ENCODE measurements at places on chromosomes 7 and 10.
A peak's percentile ranks its signal among the peaks of the same experiment; 100 is the strongest.

GRCh38 chr7:36182854-36183604 is 30.0 kb downstream of the EEPD1 start:
- DNase-seq: no peak

GRCh38 chr7:2651847-2652735 is 20.3 kb downstream of the TTYH3 start:
- no peak for DNase-seq

DNA sequence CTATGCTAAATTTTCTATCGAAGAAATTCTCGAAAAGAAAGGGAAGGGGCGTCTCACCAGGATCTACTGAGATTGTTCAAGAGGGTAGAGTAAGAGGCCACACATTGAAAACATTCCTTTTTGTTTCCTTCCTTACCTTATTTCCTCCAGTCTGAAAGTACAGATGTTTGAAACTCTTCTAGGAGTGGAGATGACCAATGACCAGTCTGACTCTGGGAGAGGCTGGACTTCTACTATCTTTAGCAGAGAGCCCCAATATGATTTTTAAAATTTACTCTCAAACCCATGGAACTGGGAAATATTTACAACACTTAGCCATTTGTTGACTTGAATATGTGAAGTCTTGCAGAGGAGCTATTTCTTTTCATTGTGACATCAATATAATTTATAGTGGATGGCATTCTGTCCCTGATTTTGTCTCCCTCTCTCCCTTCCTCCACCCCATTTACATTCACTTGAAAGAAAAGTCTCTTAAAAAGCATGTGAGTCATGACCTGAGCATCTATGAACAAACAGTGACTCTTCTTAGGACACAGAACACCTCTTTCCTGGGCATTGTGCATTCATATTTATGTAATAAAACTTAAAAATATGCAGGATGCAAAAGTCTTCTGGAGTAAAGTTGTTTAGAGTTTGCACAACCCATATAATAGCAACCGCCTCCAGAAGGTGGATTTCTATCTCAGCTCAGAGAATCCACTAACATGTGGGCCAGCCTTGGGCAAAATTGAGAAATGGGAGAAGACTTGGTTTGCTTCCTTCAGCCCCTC is 31.2 kb upstream of the BMPER start:
- DNase-seq: no peak

- no peak for DNase-seq
These were observed 104.7 kb downstream of the SORBS1 start for GRCh38 chr10:95456516-95456915.

DNA sequence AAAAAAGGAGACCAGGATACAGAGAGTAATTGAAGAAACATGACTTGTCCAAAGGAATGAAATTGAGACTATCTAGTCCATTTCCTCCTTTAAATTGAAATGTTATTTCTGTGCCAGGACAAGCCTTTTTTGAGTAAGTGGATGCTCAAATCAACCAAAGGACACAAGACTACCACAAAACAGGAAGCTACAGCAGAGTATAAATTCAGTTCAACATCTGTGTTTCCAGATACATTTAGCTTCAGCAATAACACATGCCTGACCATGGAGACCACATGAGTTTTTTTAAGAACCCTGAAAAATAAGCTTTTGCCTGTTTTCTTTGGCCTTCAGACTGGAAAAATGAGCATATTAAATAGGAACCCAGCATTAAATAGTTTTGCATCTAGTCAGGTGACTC is 707.5 kb downstream of the ZWINT start:
- no peak for DNase-seq

DNA sequence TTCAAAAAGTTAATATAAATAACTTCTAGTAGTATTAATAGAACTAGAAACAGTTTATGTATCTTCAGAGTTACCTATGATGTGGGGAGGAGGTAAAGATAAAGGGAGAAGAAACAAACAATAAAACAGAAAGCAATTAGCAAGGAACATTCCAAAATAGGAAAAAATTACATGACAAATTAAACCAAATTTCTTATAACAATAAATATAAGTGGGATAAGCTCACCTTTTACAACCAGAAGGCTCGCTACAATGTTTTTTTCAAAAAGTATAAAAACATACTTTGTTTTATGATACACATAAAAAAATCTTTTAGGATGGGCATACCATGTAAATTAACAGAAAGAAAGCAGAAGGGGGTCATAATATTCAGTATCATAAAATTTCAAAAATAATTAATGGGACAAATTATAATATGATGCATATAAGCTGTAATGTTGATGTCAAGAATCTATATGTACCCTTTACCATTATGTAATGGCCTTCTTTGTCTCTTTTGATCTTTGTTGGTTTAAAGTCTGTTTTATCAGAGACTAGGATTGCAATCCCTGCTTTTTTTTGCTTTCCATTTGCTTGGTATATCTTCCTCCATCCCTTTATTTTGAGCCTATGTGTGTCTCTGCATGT is 31.8 kb downstream of the GLCCI1 start:
- DNase-seq: no peak

DNA sequence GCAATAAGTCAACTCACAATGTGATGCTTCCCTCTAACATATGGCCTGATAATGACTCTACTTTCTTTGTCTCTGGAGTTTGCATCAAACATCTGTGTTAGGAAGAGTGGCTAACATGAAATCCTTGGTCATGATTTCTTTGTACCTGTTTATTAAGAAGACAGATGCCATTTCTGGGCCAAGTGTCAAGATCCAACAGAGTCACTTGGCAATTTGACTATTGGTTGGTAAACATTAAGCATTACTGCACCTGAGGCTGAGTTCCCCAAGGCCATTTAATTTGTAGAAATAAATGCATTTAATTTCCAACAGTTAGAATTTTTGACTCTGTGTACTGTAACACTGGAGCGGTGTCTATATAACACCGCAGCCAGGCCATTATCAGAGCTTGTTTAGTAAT is 403.7 kb downstream of the GALNT17 start:
- no peak for DNase-seq

DNA sequence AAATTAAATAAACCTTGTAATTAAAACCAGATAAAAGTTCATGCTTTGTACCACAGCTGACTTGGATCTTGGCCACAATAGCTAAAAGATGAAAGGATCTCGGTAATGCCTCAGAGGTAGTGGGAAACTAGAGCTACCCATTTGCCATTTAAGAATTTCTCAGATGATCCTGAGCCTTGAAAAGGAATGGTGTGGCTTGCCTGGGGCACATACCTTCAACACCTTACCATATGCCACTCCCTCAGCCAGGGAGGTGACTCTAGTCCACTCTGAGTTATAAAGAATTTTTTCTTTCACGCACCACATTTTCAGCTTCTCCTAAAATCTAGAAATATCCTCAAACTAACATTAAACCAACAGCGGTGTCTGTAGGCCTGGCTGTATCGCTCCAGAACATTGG is 516.3 kb upstream of the TEX47 start:
- no peak for DNase-seq

DNA sequence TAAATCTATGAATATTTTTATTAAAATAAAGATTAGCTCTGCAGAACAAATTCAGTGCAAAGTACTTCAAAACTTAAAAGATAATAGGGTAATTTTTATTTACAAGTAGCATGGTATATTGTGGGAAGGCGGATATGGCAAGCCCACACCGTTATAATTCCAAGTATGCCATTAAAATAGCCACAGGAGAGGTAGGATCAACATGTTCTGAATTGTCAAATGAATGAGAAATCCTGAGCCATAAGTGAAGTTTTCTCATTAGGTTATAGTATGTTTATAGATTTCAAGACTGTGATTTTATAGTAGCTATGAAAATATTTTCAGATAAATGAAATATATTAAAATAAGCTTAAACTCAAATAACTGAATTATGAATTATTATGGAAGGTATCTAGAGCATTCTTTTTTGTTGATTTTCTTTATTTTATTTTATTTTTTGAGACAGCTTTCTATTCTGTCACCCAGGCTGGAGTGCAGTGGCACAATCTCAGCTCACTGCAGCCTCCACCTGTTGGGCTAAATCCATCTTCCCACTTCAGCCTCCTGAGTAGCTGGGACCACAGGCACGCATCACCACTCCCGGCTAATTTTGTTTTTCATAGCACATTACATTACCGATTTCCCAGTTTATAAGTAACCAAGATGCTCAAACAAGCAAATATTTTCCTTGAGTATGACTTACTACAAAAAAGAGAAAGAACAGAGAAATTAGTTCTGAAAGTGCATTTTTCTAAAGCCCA is 956.6 kb downstream of the GATA3 start:
- no peak for DNase-seq

GRCh38 chr7:50214126-50214670 is 90.3 kb upstream of the IKZF1 start:
- no peak for DNase-seq

DNA sequence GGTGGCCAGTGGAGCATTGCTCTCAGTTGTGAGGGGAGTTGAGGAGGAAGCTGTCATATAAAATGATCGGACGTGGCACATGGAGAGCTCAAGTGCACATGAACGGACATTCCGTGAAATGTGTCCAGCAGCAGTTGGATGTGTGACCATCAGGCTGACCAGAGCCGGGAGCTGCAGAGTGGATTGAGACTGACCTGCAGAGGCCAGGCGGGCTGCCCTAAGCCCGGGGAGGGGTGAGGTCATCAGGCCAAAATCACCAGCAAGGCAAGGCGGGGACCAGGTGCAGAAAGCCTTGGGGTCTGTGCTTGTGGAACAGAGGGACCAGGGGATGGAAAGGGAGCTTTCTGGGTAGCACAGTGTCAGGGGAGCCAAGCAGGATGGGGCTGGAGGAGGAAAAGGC is 279.5 kb downstream of the CELF2 start:
- DNase-seq: no peak

DNA sequence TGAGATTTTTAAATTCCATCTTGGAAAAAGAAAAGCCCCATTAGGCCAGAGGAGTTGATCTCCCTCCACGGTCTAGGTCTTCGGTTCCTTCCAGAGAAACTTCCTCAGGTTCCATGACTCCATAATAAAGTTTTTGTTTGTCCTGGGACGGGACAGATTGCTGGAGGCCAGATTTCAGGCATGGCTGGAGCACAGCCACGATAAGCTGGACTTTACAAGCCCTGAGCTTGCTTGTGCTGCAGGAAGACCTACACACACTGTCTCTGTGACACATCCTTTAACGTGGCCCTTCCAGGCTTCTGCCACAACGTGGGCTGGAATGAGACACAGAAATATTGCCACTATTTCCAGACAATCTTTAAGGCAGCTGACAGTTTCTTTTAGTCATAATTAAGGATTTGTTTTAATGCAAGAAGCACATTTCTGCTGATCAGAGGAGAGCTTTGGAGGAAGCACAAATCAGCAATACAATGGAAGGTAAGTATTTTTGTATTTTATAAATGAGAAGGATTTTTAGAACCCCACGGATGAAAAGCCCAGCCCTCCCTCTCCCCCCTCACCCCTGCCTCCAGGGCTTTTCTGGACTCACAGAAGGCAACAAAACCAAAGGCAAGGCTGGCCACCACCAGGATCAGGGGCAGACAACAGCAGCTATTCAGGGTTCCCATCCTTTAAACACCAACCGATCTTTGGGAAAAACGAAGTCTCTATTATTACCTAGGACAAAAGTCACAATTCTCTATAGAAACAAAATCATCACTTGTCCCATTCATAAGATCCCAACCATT is 6.5 kb downstream of the CTBP2 start:
- DNase-seq: no peak

- no peak for DNase-seq
These were observed 38.4 kb upstream of the ZNF138 start for GRCh38 chr7:64755865-64756264.

- no peak for DNase-seq
These were observed 370 bp downstream of the TMEM60 start for GRCh38 chr7:77797734-77798393.

DNA sequence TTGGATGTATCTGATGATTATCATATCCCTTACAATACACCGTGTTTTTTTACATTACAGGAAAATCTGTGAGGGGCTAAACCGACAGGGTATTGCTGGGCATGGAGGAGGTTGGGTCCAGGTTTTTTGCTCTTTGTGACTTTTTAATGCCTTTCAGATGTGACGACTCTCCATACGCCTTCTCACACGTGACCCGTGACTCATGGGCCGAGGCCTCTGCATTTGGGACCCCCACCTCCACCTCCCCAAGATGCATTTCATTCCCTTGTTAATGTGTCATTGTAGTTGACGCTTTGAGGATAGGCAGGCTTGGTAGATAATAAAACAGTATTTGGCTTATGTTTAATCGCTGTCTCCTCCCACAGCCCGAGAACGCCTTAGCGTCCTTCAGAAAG is 95.3 kb downstream of the CUX1 start:
- peak; percentile 45 for DNase-seq

DNA sequence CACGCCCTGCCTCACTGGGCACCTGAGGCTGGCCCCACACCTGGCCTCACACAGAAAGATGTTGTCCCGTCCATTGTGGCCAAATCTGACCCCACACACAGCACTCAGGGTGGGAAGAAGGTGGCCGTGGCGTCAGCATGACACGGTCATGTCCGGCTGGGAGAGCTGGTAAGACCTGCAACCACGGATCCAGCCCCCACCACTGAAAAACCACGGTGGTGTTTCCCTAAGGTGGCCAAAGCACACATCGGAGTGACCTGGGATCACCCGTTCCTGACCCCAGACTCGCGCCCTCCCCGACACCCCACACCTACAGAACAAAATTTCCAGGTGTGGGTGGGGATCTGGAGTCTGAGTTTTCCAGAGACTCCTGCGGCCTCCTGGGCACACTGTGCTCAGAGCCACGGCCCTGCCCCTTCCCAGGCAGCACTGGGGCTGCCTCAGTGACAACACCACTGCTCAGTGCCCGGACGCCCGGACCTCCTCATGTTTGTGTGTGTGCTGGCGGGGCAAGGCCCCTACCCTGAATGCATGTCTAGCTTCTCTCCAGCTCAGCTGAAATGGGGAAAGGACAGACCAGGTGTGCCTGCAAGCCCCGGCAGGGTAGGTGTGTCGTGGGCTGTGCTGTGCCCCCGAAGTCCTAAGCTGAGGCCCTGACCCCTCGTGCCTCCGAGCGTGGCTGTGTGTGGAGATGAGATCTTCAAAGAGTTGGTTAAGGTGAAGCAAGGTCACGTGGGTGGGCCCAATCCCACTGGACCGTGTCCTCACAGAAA is 36.1 kb downstream of the STK32C start:
- no peak for DNase-seq

- DNase-seq: no peak
These were observed 203.7 kb downstream of the AGMO start for GRCh38 chr7:15358112-15358511.

DNA sequence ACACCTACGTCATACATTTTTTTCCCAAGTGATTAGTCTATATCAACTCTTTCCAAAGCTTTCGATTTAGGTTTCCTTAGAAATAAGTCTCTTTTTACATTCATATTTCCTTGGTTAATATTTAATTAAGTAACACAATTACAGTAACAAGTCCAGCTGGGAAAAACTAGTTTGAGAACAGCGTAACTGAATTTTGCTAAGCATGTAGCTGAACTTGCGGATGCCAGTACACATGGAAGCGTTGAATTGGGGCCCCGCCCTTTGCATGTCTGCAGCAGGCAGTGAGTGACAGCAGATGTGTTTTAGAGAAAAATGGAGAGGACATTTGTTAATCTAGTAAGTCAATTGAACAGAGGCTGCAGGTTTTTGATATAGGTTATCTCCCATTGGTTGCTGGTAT is 72.5 kb downstream of the TAF3 start:
- DNase-seq: no peak
